Astrocyte of the spinal cord (primary cell): ENCODE measurements at places on chromosomes 12 and 14.

GRCh38 chr12:127479256-127479655 lies 787.7 kb upstream of the TMEM132C start:
- DNase-seq: peak; percentile 7

DNA sequence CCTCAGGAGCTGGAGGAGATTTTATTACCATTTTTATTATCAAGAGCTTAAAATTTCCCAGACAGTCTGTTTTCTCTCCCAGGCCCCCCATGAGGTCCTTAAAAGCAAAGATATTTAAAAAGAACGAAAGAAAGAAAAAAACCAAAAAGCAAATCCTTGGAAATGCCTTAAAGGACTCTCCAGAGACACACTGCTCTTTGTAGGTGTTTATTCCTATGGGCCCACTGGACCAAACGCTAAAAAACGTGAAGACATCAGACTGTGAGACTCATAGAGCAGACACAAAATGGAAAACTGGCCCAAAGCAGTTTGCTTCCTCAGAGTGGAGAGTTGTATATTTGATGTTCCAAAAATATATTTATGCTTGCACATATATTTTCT lies 1.2 kb upstream of the NID2 start:
- no peak for DNase-seq

GRCh38 chr14:64444140-64444539 lies 21.2 kb upstream of the AKAP5 start:
- no peak for DNase-seq

DNA sequence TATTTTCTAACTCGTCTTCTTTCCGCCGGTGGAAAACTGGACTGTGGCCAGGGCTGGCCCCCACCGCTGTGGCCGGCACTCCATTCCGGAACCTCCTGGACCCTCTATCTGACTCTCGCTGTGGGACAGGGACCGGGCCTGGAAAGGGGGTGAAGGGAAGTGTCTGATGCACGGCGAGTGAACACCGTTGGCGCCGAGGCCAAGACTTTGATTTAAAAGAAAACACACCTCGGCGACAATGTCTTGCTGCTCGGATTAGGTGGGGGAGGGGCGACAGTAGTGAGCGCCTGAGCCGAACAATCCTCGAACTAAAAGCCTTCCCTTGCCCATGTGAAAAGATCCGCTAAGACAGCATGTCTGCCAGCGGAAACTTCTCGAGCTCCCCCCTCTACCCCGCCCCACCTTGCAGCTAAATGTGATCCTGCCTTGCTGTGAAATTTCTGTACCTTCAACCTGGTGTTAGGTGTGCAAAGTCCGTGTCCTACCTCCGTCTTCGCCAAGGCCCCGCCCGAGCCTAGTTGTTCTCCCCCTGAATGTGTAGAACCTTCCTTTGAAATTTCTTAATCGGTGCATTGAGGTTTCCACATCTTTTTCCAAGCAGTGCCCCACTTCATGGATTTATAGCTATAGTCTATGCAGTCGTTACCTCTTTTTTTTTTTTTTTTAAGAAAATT lies 862 bp upstream of the HOTAIR start:
- no peak for DNase-seq

- no peak for DNase-seq
Observed at GRCh38 chr12:62917926-62918325, 17.0 kb downstream of the PPM1H start.

- DNase-seq: no peak
Observed at GRCh38 chr14:79852950-79853744, 358.2 kb downstream of the DIO2 start.

DNA sequence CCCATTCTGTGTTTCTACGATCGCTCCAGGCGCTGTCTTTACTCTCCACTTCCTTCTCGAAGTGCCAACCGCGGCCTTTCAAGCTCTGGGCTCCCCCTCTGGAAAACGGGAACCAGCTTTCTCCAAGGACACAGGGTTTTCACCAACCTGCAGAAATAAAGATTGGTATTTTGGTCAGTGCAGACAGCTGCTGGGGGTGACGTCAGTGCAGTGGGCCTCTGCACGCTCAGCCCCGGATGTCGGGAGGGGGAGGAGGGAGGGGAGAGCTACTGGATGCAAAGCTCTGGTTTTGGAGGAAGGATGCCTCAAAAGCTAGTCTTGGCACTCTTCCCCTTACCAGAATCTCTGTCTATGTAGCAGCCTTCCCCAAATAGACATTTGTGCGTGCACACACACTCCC lies 19.9 kb downstream of the HRK start:
- DNase-seq: peak; percentile 48

DNA sequence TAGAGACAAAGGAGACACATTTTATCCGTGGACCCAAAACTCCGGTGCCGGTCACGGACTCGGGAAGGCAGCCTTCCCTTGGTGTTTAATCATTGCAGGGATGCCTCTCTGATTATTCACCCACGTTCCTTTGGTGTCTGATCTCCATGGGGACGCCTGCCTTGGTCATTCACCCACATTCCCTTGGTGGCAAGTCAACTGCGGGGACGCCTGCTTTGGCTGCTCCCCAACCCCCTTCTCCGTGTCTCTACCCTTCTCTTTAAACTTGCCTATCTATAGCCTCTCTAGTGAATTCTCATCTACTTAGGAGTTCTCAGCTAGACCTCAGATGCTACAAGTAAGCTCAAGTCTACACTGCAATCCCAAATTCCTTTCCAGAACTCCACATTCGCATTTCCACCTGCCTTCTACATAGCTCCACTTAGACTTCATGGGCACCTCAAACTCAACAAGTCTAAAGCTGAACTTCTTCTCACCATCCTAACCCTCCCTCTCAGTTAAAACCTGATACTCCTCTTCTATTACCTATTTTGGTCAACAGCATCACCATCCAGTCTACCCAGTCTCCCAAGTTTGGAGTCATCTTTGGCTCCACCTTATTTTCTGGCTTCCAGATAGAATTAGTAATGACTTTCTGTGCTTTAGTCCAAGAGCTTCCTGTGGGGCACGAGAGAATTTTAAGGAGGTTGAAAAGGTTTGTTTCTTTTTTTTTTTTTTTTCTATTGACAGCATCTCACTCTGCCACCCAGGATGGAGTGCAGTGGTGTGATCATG lies 14.4 kb downstream of the SPTLC2 start:
- DNase-seq: no peak

- peak; percentile 65 for DNase-seq
Observed at GRCh38 chr12:31589904-31590641, 863 bp downstream of the DENND5B start.

GRCh38 chr14:61262082-61262481 lies 19.1 kb downstream of the TMEM30B start:
- no peak for DNase-seq

- no peak for DNase-seq
Observed at GRCh38 chr12:2578211-2578610, 216.6 kb upstream of the FKBP4 start.

- no peak for DNase-seq
Observed at GRCh38 chr14:94439453-94440057, 13.0 kb downstream of the SERPINA11 start.

GRCh38 chr12:52873832-52874572 lies 25.2 kb upstream of the KRT78 start:
- DNase-seq: peak; percentile 92

GRCh38 chr14:73418227-73418626 lies 40.1 kb downstream of the NUMB start:
- DNase-seq: no peak

- no peak for DNase-seq
Observed at GRCh38 chr14:93299416-93299815, 33.4 kb downstream of the BTBD7 start.

- no peak for DNase-seq
Observed at GRCh38 chr12:33222357-33222756, 217.3 kb downstream of the SYT10 start.

DNA sequence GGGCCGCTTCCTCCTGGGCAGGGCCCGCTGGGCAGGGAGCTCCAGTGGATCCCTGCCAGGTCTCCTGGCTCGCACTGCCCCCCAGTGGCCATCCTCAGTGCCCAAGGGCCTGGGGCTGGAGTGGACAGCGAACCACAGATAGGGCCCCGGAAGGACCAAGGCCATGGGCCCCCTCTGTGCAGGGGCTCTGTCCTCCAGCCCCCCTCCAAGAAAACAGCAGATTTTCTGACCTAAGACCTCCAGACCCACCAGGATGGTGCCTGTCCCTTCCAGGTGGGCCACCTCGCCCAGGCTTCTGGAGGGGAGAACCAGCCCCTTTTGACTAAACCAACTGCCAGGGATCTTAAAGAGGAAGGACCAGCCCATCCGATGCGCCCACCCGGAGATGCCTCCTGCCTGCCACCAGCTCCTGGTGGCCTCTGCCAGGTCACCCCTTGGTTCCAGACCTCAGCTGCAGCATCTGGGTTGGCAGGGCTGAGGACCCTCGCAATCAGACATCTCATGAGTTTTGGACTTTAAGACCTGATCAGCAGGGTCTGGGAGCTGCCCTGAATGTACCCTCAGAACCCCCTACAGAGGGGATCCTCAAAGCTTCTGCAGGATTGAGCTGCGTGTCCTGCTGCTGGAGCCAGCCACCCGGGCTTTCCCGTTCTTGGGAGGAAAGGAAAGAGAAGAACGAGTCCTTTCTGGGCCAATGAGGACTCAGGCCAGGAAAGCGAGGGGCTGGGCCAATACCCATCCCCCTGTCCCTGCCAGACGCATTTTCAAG lies 325.8 kb upstream of the DIO3 start:
- DNase-seq: peak; percentile 31
